GM23248 (cell line): ENCODE measurements at places on chromosomes 5 and 9.

DNA sequence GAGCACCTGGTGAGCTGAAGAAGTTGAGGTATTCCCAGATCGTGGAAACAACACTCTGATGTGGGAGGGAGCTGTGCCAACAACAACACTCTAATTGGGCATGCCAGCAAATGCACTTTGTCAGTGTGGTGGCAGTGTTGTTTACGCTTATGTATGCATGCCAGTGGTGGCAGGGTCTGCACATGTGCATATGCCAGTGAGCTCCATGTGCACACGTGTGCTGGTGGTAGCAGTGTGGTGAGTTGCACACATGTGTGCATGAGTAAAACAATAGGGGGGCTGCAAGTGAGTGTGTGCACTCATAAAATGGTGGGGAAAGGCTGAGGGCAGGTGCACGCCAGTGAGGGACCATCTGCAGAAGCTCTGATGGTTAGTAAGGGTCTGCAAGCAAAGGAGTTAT, 134.2 kb downstream of the DMRTA1 start:
- DNase-seq = no peak

DNA sequence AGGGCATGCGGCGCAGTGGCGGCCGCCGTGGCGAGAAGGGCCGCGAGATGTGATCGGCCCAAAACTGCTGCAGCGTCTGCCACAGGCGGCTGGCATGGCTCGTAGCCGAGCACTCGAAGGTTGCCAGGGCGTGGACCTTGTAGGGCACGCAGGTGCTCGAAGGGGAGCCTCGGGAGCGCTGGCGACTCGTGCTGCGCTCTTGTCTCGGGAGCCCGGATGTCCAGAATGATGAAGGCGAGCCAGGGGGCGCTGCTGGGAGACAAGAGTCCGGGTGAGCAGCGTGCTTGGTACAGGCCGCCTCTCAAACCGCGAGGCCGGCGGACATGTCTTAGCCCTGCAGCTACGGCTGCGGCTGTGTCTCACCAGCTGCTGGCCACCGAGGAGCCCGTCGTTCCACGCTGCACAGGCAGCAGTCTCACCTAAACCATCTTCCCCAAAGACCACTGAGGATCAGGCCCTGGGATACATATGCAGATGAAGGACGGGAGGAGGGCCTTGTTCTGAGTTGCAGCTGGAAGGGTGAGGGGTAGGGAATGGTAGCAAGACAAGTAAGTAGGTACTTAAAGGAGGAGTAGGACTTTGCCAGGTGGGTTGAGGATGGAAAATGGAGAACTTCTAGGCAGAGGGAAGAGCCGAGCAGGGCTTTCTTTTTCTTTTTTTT, 1.7 kb downstream of the CBY3 start:
- peak; percentile 67 for DNase-seq

DNA sequence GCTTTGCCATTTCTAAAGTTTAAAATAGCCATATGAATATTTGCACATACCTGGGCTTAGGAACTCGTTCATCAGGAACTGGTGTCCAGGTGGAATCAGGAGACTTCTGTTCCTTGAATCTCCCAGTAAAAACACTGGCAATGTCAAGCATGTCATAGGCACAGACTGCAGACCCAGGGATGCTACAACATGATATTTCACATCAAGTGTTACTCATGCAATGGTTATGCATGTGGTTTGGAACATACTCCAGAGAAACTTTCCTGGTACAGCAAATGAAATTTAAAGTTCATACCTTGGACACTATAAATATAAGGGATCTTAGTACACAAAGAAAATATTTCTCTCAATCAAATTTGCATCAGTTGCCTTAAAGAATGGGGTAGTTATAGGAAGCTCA, 92.2 kb downstream of the SEMA6A start:
- DNase-seq = peak; percentile 65

- DNase-seq = peak; percentile 33
These were observed 75.1 kb upstream of the ADCY2 start for GRCh38 chr5:7320701-7321301.

DNA sequence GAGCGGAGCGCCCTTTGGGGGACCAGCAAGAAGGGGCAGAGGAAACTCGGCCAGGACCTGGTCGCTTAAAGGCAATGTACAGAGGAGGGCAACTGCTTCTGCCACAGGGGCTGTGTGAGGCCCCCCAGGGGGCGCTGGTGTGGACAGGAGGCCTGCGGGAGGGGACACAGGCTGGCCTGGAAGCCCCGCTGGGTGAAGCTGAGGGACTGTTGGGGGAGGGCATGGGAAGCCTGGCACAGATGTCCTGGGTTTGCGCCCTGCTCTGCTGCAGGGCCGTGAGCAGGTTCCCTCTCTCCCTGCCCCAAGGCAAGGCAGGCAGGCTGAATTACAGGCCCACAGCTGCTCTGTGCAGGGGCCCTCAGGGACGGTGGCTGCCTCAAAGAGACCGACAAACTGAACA, 5.4 kb downstream of the MED22 start:
- DNase-seq = no peak

DNA sequence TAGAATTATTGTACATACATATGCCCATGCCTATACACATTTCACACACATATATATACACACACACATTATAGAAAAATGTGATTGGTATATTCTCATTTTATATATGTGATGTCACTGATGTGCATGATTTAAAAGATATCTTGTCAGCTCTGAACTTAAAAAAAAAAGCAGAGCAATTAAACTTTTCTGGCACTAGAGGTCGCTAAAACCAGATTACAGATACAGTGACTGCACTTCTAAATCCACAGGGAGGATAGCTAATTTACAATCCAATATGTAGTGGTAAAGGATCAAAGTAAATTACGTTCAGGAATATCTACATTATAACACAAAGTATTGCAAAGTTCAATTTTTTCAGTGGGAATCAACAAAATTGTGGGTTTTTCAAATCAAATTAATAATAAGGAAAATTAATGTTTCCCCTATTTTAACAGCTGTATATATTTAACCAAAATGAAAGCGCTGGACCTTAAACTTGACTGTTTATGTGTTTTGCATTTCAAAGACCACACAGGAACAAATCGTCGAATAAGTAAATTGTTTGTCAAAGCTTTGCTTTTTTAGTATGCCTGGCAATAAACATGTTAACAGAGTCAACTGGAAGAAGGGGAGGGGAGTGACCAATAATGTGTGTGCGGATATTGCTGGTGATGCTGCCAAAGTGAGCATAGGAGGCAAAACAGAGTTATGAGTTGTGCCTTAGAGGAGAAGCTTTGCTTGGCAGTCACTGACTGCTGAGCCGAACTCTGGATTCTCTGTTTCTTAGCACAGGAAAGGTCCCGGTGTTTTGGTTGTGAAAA, 1201.4 kb upstream of the C9orf72 start:
- peak; percentile 12 for DNase-seq

DNA sequence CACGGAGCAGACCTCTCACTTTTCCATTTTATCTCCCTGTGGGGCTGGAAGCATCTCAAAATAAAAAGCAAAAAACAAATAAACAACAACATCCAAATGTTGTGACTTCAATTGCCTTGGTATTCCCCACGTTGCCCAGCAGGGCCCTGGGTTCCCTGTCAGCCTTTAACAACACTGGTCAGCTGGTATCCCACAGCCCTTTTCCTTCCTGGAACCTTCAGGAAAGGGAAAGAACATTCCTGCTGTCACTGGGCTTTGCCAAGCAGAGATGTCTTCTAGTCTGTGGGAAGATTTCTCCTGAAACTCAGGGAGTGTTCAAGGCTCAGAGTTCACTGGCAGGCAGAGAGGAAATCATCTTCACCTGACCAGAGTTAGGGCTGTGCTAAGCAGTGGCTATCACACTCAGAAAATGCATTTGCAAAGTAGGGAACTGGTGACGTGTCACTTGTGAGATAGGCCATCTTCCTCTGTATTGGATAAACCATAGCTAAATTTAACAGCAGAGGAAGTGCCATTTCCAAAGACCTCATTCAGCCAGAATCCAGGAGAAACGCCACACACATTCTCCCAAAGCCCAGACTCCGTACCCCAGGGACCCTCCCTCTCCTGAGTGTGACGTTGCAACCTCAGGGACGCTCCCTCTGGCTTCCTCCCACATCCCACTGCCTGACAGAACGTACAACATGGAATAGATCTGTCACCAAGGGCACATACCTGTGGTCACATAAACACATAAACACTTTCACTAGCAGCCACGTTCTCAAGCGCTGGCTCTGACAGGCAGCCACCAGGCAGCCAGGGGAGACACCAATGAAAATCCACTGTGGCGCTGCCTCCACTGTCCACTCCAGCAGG, 274.0 kb upstream of the DAPK1 start:
- DNase-seq = no peak

- DNase-seq = no peak
These were observed 139.3 kb upstream of the FBXL17 start for GRCh38 chr5:108521011-108521700.

GRCh38 chr5:157109744-157110143, 900 bp upstream of the HAVCR2 start:
- DNase-seq = no peak

DNA sequence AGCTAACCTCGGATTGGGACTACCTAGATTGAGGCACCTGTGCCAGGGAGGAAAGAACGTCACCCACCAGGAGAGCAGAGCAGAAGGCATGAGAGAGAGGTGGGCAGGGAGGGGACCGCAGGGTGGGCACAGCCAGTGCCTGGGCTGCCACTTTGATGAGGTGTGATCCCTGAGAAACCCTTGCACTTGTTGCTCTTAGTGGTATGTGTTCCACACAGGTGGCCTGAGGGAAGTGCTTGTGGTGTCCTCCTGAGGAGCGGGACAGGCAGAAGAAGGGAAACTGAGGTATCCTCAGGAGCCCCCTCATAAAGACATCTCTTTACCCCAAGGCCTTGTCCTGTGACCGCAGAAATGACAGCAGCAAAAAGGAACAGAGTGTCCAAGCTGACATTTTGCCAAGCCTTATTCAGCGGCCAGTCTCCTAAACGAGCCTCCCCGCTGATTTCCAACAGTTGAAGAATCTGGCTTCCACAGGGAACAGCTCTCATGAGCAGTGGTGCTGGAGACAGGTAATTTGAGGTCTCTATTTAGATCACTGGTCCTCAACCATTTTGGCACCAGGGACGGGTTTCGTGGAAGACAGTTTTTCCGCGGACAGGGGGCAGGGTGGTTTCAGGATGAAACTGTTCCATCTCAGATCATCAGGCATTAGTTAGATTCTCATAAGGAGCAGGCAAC, 82.4 kb downstream of the FOXD1 start:
- no peak for DNase-seq

- DNase-seq = no peak
These were observed 6.3 kb upstream of the WNK2 start for GRCh38 chr9:93177676-93178075.

DNA sequence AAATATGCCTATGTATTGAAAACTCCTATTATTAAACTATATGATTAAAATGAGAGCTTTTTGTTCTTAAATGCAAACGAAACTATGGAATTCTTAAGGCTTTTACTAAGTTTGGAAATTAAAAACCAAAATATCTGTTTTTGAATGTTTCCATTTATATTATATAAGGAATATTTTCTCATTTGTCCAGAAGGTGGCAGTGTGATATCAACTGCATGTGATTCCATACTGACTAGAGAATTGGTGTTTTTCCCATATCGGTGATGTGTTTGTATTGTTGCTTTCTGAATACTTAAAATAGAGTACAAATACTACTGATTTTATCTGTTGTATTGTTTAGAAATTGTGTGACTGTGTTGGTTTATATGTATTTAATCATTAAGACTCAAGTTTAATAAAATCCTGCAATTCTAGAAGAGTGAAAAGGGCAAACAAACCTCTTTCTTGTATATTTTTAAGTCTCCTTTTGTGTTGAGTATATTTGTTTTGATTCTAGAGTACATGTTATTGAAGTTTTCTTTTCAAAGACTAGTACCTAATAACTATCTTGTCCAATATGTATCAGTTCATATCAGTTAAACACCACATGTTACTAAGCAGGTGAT, 320.8 kb downstream of the CCDC171 start:
- peak; percentile 75 for DNase-seq

DNA sequence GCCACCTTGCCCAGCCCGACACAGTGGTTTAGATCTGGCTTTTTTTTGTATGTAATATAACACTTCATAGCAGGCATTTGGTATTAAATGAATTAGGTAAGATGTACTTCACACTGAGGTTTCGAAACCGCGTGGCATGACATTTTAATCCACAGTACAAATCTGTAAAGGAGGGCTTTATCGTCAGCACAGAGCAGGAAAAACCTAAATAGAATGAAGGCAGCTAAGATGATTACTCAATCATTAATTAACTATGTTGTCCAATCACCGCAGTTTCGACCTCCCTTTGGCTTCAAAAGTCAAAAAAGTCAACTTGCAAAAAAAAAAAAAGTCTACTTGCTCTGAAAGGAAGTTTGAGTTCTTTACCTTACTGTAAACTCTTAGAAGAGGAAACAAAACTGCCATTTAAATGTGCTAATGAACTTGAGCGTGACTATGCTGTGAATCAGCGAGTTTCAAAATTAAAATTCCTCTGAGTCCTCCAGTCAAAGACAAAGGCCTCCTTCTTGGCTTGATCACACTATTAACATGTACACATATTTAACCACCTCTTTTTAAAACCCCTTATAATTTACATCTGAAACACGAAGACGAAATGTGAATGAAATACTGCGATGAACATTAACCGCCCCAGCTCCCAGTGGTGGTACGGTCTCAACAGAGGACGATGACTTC, 698 bp upstream of the SEC24A start:
- peak; percentile 75 for DNase-seq

DNA sequence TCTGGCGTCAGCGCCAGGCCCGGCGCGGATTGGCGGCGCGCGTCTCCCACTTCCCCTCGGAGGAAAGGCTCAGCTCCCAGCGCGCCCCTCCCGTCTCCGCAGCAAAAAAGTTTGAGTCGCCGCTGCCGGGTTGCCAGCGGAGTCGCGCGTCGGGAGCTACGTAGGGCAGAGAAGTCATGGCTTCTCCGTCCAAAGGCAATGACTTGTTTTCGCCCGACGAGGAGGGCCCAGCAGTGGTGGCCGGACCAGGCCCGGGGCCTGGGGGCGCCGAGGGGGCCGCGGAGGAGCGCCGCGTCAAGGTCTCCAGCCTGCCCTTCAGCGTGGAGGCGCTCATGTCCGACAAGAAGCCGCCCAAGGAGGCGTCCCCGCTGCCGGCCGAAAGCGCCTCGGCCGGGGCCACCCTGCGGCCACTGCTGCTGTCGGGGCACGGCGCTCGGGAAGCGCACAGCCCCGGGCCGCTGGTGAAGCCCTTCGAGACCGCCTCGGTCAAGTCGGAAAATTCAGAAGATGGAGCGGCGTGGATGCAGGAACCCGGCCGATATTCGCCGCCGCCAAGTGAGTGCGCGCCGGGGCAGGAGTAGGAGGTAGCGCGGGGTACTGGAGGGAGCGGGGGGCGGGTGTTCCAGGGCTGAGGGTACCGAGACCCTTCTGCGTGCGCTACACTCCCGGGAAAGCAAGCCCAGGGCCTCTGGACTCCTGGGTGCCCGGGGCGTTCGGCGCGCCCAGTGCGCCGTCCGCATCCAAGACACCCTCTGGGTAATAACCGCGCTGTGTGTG, at the start of gene MSX2:
Gene MSX2 (plus strand): TSS at position 99 of the 777 bp plus-strand sequence. CDS start 78 bp downstream, at position 177.
- peak; percentile 97 for DNase-seq

DNA sequence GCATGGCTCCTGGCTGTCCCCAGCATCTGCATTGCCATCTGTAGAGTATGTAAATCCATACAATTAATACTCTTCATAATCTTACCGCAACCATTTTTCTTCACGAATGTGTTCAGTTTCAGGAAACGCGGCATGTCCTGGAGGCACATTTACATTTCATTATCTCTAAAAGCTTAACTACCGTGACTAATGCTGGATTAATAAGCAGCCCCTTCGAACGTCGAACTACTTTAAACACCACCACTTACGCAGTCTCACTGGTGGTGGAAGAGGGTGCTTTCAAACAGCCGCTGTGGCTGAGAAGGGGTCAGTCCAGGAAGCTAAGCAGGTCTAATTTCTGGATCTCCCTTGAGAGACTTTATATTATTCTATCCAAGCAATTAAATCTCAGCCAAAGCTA, 85.6 kb downstream of the C5orf15 start:
- DNase-seq = no peak
